ENCODE measurements at places on chromosomes 11 and 22.

DNA sequence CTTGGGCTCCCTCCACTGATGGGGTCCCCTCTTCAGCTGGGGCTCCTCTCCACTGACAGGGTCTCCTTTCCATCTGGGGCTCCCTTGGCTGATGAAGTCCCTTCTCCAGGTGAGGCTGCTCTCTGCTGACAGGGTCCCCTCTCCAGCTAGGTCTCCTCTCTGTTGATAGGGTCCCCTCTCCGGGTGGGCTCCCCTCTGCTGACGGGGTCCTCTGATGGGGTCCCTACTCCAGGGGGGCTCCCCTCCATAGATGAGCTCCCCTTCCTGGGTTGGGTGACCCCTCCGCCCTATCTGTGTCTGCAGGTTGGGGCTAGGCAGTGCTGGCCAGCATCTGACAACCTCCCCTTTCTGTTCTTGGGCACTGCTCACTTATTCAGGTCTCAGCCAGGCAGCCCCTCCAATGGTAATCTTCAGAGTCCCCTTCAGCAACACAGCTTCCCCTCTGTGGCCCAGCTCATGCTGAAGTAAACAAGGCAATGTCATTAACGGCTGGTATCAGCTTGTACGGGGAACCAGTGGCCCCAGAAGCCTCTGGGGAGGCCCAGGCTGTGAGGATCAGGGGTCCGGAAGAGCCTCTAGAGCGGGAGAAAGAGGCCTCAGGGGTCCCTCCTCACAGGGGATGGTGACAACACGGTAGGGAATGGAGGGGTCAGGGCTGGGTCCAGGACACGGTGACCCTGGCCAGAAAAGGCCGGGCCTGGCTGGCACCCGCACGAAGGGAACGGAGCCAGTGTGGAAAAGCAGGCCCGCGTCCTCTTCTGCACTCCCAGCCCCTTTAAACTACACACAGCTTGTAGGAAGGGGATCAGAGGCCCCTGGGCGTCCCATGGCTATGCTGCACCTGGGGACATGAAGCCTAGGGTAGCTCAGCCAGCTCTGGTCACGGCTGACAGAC, 9.6 kb upstream of the CD81 start:
- no peak for DNase-seq

GRCh38 chr22:20771918-20772625, 1.8 kb upstream of the SERPIND1 start:
- no peak for DNase-seq

DNA sequence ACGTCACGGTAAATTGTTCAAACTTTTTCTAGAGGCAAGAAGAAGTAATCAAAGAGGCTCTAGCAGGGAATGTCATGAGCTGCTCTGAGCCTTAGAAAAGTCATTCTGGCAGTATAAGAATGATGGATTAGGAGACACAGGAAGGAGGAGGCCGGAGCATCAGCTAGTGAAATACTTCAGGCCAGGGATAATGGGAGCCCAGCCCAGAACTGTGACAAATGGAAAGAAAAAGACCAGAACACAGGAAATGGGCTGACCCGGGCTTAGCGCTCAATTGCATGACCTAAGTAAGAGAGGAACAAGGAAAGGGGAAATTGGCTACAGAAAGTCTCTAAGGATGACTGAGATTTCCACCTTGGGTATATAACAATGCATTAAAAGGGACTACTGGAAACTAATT, 108.6 kb downstream of the LARGE1 start:
- no peak for DNase-seq

- no peak for DNase-seq
Observed at GRCh38 chr11:85912414-85912813, 57.2 kb downstream of the CCDC83 start.

DNA sequence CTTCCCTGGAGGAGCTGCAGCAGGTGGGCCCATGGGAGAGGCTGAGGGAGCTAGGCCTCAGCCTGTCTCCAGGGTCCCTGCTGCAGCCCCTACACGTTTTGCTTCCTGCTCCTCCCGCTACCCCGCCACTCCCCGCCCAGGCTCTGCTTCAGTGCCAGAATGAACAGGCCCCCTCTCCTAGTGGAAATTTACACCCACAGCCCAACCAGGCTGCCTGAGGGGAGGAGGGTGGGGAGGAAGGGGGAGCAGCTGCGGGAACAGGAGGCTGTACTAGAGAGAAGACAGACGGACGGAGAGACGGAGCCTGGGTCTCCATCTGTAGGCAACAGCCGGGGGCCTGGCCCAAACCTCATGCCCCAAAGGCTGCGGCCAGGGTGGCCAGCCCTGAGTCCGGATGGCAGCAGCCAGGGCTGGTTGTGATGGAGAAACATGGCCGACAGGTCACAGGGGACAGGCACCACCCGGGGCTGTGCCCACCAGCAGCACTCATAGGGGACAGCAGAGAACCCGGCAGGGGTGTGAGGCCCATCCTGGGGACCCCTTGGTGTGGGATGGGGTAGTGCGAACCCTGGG, 20.6 kb downstream of the FLRT1 start:
- DNase-seq, result no peak

DNA sequence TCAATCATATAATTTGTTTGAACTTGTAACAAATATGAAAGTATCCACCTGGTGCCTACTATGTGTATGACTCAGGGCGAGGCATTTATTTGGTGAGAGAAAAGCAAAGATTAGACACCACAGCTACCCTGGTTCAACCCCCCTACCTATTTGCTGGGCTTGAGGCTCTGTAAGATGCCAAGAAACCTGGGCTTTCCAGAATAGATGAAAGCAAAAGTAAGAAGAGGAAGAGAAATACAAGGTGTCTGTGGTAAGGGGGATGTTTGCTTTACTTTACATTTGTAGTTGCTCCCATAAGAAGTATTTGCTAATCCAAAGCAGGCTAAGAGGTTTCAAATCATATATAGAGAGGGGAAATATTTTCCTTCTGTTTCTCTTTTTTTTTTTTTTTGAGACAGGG, 61.7 kb downstream of the DDI1 start:
- DNase-seq, result no peak

DNA sequence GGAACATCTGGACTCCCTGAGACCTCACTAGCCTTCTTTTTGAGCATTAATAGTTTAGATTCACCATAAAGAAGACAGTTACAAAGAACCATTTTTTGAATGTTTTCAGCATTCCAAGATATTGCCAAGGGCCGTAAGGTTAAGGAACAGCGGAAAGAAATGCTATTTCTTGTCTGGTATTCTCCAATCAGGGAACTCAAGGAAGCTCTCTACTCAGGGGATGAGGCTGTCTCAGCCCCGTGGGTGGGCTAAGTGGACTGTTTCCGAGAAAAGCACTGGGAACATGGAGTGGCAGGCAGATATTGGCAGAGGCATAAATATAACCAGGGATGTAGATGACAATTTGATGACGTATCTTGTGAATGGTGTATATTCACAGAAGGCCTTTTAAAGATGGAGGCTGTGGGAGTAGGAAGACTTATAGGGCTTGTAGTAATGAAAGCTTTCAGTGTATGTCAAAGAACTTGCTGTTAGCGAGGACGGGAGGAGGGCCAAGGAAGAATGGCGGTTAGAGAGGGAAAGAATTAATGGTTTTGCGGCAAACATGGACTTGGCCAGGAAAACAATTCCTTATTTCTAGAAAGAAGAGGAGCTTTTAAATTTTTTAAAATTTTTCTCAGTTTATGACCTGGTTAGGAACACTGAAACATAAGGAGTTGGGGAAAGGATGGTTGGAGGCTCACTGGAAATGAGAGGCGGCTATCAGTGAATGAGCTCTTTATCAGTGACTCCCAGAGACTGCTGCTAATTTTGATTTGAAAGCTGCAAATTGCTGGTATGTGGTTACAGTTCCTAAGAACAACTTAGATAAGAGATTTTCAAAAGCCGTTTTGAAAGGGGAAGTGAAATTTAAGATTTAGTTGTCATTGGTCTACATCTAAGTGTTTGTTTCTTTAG, 64.6 kb downstream of the ST3GAL4 start:
- no peak for DNase-seq

DNA sequence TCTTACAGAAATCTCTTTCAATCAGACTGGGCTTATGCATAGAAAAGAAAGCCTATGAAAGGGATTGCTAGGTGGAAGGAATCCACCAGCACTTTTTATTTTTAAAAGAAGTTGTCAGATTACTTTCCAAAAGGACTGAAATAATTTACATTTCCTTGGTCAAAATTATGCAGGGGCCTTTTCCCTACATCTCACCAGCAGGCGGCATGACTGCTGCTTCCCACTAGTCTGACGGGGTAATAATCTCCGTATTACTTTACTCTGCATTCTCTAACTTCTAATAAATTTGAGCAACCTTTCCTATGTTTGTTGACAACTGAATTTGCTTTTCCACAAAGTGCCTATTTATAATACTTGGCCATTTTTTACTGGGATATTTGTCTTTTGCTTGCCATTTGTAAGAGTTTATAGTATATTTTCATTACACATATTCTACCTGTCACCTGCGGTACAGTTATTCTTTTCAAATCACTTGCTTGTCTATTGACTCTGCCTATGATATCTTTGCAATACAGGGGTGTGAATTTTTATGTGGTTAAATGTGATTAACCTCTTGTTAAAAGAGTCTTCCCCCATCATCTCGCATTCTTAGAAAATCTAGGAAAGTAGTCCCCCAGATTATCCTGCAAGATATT, 51.9 kb upstream of the USP47 start:
- DNase-seq, result no peak

GRCh38 chr11:119258983-119259382, 52.8 kb downstream of the CBL start:
- DNase-seq, result no peak

DNA sequence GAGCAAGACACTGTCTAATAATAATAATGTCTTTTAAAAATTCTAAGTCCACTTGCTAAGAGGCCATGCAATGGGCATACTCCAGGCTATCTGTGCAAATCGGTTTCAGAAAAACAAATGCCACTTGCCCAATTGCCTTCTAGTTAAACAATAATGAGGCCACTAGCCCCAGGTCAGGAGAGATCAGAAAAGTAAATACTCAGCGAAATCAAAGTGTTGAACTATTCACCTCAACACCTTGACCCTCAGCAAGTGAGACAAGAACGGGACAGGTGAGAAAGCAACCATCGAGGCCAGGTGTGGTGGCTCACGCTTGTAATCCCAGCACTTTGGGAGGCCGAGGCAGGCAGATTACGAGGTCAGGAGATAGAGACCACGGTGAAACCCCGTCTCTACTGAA, 72.3 kb upstream of the SYN3 start:
- DNase-seq, result no peak

DNA sequence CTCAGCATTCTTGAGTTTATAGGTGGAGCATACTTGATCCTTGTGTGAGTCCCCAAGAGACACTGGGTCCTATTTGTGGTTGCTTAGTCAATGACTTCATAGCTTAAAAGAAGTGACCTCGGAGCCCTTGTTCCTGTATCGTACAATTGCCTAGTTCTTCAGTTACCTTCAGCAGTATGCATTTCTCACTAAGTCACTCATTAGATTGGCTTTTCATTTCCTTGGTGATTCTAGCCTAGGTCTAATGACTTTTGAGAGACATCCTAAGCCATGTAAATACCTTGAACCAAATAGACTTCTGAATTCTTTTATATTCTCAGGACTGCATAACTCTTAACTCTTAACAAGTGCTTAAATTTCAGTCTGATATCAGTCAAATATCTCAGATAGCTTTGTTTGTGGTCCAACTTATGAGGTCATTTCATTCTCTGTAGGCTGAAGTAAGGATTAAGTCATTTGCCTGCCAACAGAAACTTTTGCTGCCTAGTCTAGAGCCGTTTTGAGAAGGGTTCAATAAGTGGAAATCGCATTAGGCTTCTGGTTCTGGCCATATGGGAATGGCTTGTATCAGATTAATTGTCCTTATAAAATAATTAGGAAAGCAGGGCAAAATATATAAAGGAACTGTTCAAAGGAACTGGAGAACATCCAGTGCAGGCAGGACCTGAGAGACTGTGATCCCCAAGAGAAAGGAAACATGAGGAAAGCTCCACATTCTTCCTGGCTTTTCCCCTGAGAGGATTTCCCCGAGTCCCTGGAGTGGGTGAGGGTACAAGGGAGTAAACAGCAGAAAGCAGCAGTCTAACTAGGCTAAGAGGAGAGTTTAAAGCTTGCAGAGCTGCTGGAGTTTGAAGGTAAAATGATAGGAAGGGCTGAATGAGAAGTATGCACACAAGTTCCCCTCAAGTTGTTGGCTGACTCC, 39.9 kb downstream of the TRAF6 start:
- DNase-seq, result no peak

- DNase-seq, result no peak
Observed at GRCh38 chr11:31887180-31887579, 76.1 kb upstream of the PAX6 start.

- DNase-seq, result no peak
Observed at GRCh38 chr11:133555034-133555433, 22.7 kb upstream of the OPCML start.

DNA sequence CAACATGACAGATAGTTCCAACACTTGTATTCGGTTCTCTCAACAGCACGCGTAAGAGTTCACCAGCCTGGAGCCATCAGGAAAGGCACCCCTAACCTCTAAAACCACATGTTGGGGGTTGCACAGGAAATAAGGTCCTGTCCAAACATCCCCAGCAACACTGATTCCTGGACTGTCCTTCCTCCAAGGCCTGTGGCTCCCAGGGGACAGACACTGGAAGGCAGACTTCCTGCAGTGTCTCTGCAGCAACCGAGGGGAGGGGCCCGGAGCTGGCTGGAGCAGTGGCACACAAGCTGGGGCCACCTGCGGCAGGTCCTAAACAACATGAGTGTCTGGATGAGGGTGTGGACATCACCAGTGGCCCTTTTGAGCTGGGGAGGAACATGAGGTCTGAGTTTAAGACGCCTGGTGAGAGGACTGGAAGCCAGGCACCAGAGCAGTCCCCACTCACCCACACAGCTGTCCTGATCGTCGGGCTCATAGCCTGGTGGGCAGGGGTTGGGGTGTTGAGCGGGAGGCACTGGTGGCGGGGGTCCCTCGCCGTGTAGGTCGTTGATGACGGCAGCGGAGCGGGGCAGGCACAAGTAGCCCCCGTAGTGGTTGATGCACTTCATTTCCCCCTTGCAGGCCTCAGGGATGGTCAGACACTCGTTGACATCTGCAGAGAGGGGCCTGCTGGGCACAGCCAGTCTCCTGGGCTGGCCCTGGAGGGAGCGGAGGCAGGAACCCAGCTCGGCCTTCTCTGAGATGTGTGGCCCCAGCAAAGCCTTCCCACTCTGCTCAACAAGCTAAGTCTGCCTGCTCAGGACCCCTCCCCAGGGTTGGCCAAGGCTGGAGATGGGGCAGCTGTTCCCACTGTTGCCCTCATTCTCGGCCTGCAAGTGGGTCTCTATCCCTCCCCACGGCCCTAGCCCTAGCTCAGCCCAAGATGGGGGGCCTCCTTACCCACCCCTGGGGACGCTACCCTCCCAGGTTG, 1.6 kb downstream of the EFEMP2 start:
- no peak for DNase-seq

GRCh38 chr11:19713196-19714021, 772 bp downstream of the NAV2 start:
- no peak for DNase-seq

DNA sequence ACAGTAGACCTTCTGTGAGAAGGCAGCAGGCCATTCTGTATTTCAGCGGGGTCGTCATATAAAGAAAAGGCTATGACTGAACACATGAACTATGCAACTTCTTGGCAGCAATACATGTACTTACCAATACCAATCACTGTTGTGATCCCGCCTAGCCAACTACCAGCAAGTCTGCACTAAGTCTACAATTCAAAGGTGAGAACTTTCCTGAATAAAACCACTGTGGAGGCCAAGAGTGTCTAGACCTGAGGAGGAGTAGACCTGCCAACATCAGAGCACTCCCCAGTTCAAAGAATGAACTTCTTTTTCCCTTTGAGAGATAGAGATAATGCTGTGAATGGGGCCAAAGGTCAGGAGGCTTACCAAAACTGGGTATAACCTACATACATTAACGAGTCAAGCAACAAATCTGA, 108.2 kb downstream of the SIK3 start:
- no peak for DNase-seq

All from T-helper 1 cell (primary cell).